ENCODE measurements at places on chromosomes 7 and 10.
A peak's percentile ranks its signal among the peaks of the same experiment; 100 is the strongest.

DNA sequence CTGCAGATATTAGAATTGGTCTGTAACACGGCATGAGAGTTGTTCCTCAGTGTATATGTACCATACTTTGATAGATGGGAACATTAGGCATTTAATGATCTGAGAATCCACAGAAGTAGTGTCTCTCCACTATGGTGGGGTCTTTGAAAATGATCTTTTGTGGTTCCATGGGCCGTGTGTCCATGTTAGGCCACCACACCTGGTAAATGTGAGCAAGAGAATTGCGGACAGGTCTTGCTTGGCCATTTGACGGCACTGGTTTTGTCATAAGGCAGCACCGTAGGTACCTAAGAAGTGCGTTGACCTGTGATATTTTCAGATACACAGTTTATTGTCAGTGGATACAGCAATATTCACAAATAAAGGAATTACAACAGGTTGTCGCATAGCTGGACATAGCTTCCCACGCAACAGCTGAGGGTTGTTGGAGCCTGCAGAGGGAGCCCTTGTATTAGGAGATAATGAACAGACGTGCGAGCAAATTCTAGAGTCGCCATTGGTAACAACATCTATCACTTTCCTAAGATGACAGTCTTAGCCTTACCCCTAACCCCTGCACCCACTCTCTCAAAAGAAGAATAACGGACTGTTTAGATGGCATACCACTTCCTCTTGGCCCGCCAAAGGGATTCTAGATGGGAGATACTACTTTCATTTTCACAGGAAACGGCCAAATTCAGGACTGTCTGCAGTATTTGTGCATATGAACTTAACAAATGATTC is 111.4 kb downstream of the COL28A1 start:
- peak; percentile 69 for DNase-seq

GRCh38 chr7:80707318-80707717 is 68.9 kb downstream of the CD36 start:
- no peak for DNase-seq

- DNase-seq, result no peak
These were observed 228.3 kb downstream of the CAMK1D start for GRCh38 chr10:12577610-12578009.

DNA sequence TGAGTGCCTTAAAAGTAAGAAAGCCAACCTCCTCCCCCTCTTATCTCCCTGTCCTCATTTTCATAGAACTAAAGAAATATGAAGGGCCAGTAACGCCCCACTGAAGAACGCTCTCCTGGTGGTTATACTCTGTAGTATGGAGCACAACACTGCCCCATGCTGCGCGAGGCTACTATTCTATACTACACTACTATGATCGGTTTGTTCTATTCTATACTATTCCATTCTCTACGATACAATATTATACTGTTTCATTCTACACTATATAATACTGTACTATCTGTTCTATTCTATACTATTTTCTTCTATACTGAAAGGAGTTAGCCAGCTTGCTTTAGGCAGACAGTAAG is 34.8 kb downstream of the DIP2C start:
- no peak for DNase-seq

- DNase-seq, result no peak
These were observed 76.4 kb downstream of the MAGI2 start for GRCh38 chr7:79377097-79377496.

DNA sequence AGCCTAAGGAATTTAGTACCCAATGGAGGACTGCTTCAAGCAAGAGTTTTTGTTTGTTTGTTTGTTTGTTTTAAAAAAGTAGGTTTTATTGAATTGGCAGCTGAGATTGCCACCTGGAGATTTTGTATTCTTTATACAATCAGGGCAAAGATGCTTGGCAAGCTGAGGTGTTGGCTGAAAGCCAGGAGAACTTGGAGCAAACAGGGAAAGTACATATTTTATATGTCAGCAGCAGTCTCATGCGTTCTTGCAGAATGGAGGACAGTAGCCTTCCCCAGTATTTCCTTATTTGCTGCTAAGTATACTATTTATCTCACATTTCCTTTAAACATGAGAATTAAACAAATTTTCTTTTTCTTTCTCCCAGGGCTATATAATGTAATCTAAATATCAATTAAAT is 22.6 kb upstream of the ICA1 start:
- DNase-seq, result no peak
